Heart left ventricle (tissue), 16 donors: ENCODE measurements at places on chromosomes 16 and 17. TPM values are rescaled to one million over a fixed set of nuclear protein-coding genes. Genes with fewer than 3 reads are reported as not detected.

Gene ITGB4
- polyA plus RNA-seq, result 4.0 TPM

Gene KRT36
- not detected for polyA plus RNA-seq

Gene KRT39
- not detected for polyA plus RNA-seq

Gene DHRS7C
- 11.3 TPM for polyA plus RNA-seq

Gene KRT25
- polyA plus RNA-seq, result not detected

Gene PTGES3L
- 58.0 TPM for polyA plus RNA-seq

Gene ZG16
- 0.08 TPM for polyA plus RNA-seq

Gene TNK1
- 2.1 TPM for polyA plus RNA-seq

Gene PPL
- 4.3 TPM for polyA plus RNA-seq

Gene NOL3
- 121 TPM for polyA plus RNA-seq

Gene SLC46A1
- 3.7 TPM for polyA plus RNA-seq

Gene FNDC8
- polyA plus RNA-seq, result not detected

Gene APOH
- 0.15 TPM for polyA plus RNA-seq

Gene ITGB3
- polyA plus RNA-seq, result 5.0 TPM

Gene TOX3
- not detected for polyA plus RNA-seq

Gene SLC38A8
- 25.3 TPM for polyA plus RNA-seq

Gene EFTUD2
- 21.3 TPM for polyA plus RNA-seq

Gene C16orf87
- 5.1 TPM for polyA plus RNA-seq

Gene PRSS36
- 2.6 TPM for polyA plus RNA-seq

Gene SOX8
- 0.50 TPM for polyA plus RNA-seq

Gene TMEM100
- 5.3 TPM for polyA plus RNA-seq

Gene TRAPPC2L
- 30.3 TPM for polyA plus RNA-seq

Gene CSH2
- not detected for polyA plus RNA-seq

Gene CHST4
- not detected for polyA plus RNA-seq

Gene G6PC1
- not detected for polyA plus RNA-seq

Gene SLC47A1
- polyA plus RNA-seq, result 1.8 TPM

Gene SLC52A1
- not detected for polyA plus RNA-seq

Gene MYH3
- 1.2 TPM for polyA plus RNA-seq

Gene KRT12
- polyA plus RNA-seq, result not detected

Gene NOL11
- 25.5 TPM for polyA plus RNA-seq

Gene TMEM238L
- not detected for polyA plus RNA-seq

Gene KRT16
- 0.06 TPM for polyA plus RNA-seq

Gene OR3A3
- polyA plus RNA-seq, result not detected

Gene CIITA
- 10.8 TPM for polyA plus RNA-seq

Gene MARVELD3
- polyA plus RNA-seq, result not detected

Gene ASIC2
- not detected for polyA plus RNA-seq

Gene MILR1
- polyA plus RNA-seq, result 1.6 TPM

Gene KRT222
- not detected for polyA plus RNA-seq
